ENCODE measurements at places on chromosomes 1 and 21. TPM values are rescaled to one million over a fixed set of nuclear protein-coding genes. Genes with fewer than 3 reads are reported as not detected.

DNA sequence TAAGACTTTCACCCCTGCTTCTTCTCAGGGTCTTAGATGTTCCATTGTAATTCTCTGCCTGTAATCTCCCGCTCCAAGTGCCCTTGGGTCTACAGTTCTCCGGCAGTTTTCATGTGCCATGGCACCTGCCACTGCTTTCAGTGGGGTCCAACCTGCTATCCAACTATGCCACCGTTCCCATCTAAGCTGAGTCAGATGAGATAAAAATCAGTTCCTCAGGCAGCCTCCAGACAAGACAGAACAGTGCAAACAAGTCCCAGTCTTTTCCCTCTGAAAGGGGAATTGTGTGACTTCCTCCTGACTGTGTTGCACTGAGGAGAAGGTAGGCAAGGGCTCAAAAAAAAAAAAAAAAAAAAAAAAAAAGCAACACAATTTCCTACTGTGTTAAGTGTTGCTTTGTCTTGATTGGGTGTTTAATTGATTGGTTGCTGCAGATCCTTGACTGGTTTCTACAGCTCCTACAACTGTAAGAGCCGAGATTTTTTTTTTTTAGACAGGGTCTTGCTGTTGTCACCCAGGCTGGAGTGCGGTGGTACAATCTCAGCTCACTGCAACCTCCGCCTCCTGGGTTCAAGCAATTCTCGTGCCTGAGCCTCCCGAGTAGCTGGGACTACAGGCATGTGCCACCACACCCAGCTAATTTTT is 50.7 kb downstream of the EBNA1BP2 start:
- DNase-seq, result no peak

SPRR4 gene
- not detected for total RNA-seq

ALX3 gene
- total RNA-seq, result 0.21 TPM

- DNase-seq, result no peak
Measured at GRCh38 chr1:9314111-9314510, 21.4 kb downstream of the SPSB1 start.

GRCh38 chr1:211603713-211604112 is 24.8 kb upstream of the SLC30A1 start:
- DNase-seq, result no peak

GRCh38 chr1:233704170-233704897 is 90.4 kb downstream of the KCNK1 start:
- no peak for DNase-seq

DNA sequence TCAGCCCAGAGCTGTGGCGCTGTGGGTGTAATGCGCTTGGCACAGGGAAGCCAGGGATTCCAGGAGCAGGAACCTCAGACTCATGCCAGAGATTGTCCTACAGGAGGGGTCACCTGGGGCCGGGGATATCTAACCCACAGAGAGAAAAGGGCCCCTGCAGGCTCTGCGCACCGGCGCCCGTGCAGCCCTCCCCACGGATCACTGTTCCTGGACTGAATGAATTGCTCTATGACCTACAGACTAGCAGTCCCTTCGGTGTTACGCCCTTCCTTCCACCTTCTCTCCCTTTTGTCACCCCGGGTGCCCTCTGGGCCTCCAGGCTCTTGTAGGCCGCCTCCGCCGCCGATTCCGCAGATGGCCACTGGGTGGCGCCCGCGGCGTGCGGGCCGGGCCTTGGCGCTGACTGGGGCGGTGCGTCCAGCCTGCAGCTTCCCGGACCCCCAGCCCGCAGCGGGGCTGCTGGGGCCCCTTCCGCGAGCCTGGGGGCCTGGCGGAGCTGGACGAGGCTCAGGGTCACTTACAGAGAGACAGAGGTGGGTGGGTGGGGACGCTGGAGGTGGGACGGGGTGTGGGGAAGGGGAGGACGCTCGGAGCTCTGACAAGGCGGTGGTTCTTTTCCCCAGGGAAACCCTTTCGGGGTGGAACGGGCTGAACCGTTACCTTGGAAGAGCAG is 101.3 kb downstream of the IER5 start:
- no peak for DNase-seq

DNA sequence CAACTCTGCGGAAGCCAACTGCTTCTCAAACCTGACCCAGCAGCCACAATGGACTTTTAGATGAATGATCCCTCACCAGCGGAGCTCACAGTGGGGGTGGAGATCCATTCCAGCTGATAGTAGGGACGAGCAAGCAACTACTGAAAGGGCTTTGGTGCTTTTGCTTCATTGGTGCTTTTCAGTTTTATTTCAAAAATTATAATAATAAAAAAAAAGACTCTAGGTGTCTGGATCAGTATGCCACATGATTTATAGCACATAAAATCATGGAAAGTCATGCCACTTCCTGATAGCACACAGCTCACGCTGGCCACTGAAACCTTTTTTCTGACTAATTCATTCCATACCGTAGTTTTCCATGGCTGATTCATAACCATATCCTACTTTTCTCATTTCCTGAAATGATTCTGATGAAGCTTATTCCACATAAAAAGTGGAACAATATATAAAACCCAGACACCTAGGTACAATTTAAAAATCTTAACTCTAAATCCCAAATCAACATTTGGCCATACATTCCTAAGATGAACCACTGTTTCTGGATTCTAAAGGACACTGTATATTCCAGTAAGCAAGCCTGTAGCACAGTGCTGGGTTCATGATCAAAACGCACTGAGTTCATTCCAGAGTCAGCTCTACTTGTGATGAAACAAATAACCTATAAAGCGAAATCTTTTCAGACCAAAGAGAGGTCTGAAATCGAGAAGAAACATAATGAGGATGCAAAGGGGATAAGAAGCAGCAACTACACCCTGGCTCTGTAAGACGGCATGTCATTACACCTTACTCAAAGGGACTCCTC is 41.3 kb upstream of the KCNE1 start:
- DNase-seq, result no peak

DNA sequence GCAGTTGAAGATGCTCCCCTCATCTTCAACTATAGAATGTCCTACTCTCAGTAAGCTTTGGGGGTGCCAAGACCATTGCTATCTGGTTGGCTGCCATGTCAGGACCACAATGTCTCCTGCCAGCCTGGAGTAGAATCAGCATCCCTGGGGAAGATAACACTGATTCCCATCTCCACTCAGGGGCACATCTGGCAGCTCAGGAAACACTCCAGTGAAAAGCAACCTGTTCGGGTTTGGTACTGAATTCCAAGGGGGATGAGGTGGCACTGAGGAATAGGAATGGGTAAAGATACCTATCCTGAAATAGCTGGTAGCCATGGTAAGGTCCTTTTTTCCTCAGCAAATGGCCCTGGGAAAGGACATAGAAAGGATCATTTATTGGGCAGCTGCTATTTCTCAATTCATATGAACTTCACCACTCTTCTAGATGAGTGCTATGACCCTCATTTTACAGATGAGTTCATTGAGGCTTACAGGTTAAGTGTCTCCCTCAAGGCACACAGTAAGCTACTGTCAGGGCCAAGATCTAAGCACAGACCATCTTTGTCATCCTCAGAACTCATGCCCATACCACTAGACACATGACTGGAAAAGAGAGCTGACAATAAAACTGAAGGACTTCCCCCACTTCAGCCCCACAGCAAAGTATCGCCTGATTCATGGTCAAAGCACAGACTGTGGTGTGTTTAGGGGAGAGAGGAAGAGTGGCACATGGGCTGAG is 31.4 kb downstream of the AK2 start:
- DNase-seq, result no peak

- peak; percentile 84 for DNase-seq
Measured at GRCh38 chr1:244864253-244865027, at the start of gene HNRNPU. HNRNPU (minus strand) TSS chr1:244864543; CDS start chr1:244864307, 236 bp downstream.

IVNS1ABP gene
- 121 TPM for total RNA-seq

IGSF5 gene
- 0.69 TPM for total RNA-seq

- DNase-seq, result no peak
Measured at GRCh38 chr1:228219962-228220780, 12.3 kb downstream of the OBSCN start.
